ENCODE measurements at places on chromosomes 2 and 18. TPM values are rescaled to one million over a fixed set of nuclear protein-coding genes. Genes with fewer than 3 reads are reported as not detected.

- no peak for DNase-seq
- no peaks in the 10 kb centered on the region for H3K36me3 ChIP-seq
- no peak overlapping the region for H3K27ac ChIP-seq
- no peak overlapping the region for H3K4me3 ChIP-seq
- H3K4me1 ChIP-seq: no peaks in the 10 kb centered on the region
Measured at GRCh38 chr2:178374865-178375264, 76.1 kb downstream of the PRKRA start.

Gene SERPINB5
- total RNA-seq: 0.63 TPM

Gene EVX2
- not detected for total RNA-seq

GRCh38 chr2:112483042-112483473 lies 1.1 kb downstream of the TTL start:
- H3K36me3 ChIP-seq: no peaks in the 10 kb centered on the region
- DNase-seq: no peak
- peak overlapping the region; percentile 81 for H3K27ac ChIP-seq
- peak overlapping the region; percentile 76 for H3K4me3 ChIP-seq
- H3K27me3 ChIP-seq: no peaks in the 10 kb centered on the region

DNA sequence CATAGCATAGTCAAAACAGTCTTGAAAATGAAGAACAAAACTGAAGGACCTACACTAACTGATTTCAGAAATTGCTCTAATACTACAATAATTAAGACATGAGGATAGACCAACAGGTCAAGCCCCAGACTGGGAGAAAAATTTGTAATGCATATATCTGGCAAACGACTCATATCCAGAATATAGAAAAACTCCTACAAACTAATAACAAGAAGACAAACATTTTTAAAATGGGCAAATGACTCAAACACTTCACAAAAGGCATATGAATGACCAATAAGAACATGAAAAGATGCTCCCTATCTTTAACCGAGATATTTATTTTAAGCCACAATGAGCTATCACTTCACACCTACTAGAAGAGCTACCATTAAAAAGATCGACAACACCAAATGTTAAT lies 14.2 kb downstream of the TGFBRAP1 start:
- H3K27ac ChIP-seq: no peak overlapping the region
- DNase-seq: no peak
- no peaks in the 10 kb centered on the region for H3K27me3 ChIP-seq
- H3K4me1 ChIP-seq: no peaks in the 10 kb centered on the region
- no peaks in the 10 kb centered on the region for H3K36me3 ChIP-seq

DNA sequence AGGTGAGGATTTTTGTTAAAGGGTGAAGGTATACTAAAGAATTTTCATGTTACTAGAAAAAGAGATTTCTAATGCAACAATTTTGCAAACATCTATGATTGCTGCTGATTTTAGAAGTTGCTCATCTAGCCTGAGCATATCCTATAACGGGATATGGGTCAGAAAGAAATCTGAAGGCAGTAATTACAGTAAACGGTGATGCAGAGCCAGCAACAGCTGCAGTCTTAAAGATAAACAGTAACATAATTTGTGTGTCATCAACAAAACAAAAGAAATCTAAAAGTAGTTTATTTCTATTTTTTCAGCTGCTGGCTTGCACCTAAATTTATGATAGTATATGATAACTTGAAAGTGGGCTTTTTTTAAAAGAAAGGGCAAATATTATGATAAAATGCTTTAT lies 215.7 kb downstream of the SLC4A10 start:
- H3K27ac ChIP-seq: no peak overlapping the region
- DNase-seq: no peak
- H3K4me1 ChIP-seq: no peaks in the 10 kb centered on the region

DNA sequence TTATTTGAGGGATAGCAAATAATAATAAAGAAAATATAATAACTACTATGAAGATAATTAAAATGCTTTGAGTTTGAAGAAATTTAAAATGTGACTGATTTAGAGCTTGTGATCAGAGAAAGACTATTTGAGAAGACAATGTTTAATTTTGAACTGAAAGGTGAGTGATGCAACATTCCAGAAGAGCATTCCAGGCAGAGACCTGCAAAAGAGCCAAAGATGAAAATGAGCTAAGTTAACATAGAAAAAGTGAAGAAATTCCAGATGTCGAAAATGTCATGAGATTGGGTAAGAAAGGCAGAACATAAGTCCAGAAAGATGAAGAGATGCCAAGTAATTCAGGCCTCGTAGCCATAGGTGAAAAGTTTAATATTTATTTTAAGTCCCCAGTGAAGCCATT lies 215.8 kb downstream of the FSIP2 start:
- no peak for DNase-seq
- H3K27me3 ChIP-seq: no peaks in the 10 kb centered on the region
- no peak overlapping the region for H3K27ac ChIP-seq
- H3K4me3 ChIP-seq: no peak overlapping the region
- H3K4me1 ChIP-seq: no peaks in the 10 kb centered on the region

- DNase-seq: no peak
- H3K27ac ChIP-seq: no peak overlapping the region
Measured at GRCh38 chr2:96702098-96702785, 37.6 kb downstream of the LMAN2L start.

Measured in thoracic aorta (tissue), 2 donors.